ENCODE measurements at places on chromosomes 3 and 15.

DNA sequence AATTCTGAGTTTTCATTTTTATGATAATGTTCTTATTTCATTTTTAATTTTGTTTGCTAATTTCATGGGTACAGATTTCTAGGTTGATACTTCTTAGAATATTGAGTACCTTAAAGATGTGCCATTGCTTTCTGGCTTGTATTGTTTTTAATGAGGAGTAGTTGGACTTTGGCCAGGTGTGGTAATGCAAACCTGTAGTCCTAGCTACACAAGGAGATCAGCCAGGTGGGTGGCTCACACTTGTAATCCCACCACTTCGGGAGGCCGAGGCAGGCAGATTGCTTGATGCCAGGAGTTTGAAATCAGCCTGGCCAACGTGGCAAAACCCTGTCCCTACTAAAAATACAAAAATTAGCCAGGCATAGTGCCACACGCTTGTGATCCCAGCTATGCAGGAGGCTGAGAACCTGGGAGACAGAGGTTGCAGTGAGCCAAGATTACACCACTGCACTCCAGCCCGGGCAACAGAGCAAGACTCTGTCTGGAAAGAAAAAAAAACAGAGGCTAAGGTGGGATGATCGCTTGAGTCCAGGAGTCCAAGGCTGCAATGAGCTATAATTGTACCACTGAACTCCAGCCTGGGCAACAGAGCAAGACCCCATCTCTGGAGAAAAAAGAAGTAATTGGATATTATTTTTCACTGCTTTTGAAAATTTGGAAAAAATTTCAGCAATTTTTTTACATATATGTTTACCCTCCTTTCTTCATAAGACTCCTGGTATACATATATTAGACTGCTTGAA, 198.0 kb downstream of the ALCAM start:
- no peak for DNase-seq

- DNase-seq, result no peak
Measured at GRCh38 chr3:52827441-52827840, 3.0 kb downstream of the ITIH4 start.

GRCh38 chr3:61060411-61060861, 190.8 kb downstream of the FHIT start:
- no peak for DNase-seq

DNA sequence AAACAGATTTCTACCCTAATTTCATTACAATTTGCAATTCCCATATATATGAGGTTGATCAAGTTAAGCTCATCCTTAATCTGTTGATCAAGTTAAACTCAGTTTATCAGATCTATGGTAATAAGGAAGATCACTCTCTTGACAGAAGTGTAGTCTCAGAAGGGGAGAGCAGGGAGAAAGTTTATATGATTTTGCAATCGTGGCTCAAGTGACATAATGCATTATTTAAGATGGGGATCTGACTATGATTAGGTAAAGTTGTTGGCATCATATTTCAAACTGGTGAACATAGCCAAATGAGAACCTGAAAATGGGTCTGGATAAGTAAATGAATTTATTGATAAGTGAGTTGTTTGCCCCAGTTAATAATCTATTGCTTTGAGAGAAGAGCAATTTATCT, 995.3 kb downstream of the OTOL1 start:
- DNase-seq, result no peak

DNA sequence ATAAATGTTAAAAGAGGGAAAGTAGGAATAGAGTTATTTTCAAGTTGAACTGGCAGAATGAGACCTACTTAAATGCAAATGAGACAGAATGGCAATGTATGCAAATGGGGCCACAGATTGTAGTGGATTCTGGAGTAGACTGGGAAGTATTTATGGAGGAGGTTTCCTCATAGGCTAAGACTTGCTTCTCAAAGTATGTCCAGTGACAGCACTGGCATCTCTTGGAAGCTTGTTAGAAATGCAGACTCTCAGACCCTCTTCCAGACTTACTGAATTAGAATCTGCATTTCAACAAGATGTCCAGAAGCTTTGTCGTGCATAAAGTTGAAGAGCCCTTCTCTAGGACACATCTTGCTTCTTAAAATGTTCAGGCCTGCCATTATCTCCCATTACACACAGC, 67.8 kb upstream of the SNTN start:
- DNase-seq, result no peak

- no peak for DNase-seq
Measured at GRCh38 chr3:164479406-164479805, 598.9 kb downstream of the SI start.

All from prostate gland (tissue), 2 donors.